ENCODE measurements at places on chromosomes 12 and 14. TPM values are rescaled to one million over a fixed set of nuclear protein-coding genes. Genes with fewer than 3 reads are reported as not detected.

GRCh38 chr12:14577344-14577743 is 9.7 kb upstream of the PLBD1 start:
- no peaks in the 10 kb centered on the region for H3K36me3 ChIP-seq
- no peaks in the 10 kb centered on the region for H3K27me3 ChIP-seq
- no peak overlapping the region for H3K4me3 ChIP-seq
- H3K4me1 ChIP-seq: no peaks in the 10 kb centered on the region
- DNase-seq: peak; percentile 62
- H3K27ac ChIP-seq: no peak overlapping the region

Gene TNS2
- 21.1 TPM for total RNA-seq

Gene DIO3
- 0.79 TPM for total RNA-seq

Gene SHMT2
- total RNA-seq: 197 TPM

- H3K27ac ChIP-seq: no peak overlapping the region
- no peak overlapping the region for H3K4me3 ChIP-seq
- DNase-seq: no peak
- H3K4me1 ChIP-seq: no peaks in the 10 kb centered on the region
- H3K36me3 ChIP-seq: no peaks in the 10 kb centered on the region
- no peaks in the 10 kb centered on the region for H3K27me3 ChIP-seq
Measured at GRCh38 chr12:125512541-125513298, 447.5 kb downstream of the AACS start.

Gene NEUROD4
- not detected for total RNA-seq

Gene ABCB9
- 12.9 TPM for total RNA-seq

GRCh38 chr14:66359500-66359899 is 126.7 kb upstream of the CCDC196 start:
- H3K36me3 ChIP-seq: no peaks in the 10 kb centered on the region
- DNase-seq: peak; percentile 59
- H3K4me3 ChIP-seq: no peak overlapping the region
- H3K4me1 ChIP-seq: no peaks in the 10 kb centered on the region

Gene PSMC6
- total RNA-seq: 70.0 TPM

DNA sequence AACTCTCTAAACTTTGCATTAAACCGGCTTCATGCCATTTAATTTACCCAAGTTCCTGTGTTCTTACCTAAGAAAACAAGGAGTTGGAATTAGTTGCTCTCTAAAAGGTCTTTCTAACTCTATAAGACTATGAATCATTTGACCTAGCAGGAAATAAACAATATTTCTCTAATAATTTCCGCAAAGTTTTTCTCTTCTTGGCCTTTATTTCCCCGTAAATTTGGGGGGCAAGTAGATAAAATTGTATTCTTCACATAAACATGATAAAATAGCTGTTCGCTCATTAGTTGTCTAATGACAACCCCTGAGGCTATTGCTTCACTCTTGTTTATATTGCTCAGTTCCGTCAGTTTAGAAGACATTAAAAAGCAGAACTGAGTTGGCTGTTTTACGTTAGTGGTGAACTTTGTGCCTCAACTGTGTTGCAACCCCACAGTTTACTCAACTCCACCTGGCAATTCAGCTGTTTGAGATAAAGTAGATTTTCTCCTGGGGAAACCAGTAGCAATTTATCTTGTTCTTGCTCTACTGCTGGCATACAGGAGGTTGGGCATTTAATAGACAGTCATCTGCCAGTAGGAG is 74.7 kb downstream of the BTG1 start:
- no peaks in the 10 kb centered on the region for H3K27me3 ChIP-seq
- H3K4me3 ChIP-seq: no peak overlapping the region
- H3K36me3 ChIP-seq: no peaks in the 10 kb centered on the region
- no peak overlapping the region for H3K27ac ChIP-seq
- no peak for DNase-seq
- H3K4me1 ChIP-seq: peaks cover 9% of the 10 kb centered on the region

Gene RFLNA
- total RNA-seq: 1.8 TPM

DNA sequence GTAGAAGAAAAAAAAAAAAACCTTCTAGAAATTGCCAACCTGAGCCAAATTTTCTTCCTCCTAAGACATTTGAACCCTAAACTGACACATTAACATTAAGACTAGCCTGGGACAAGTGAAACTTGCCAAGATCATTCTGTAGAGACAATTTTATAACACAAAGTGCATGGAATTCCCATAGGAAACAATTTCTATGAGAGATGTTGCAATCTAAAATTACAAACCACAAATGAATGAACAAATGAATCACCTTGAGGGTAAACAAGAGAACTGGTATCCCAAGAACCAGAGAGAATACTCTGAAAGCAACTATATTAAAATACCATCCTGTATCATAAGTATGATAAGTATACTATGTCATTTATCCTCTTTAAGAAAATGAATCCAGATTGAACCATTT is 165.3 kb downstream of the DICER1 start:
- H3K4me1 ChIP-seq: no peaks in the 10 kb centered on the region
- no peaks in the 10 kb centered on the region for H3K27me3 ChIP-seq
- no peaks in the 10 kb centered on the region for H3K36me3 ChIP-seq

DNA sequence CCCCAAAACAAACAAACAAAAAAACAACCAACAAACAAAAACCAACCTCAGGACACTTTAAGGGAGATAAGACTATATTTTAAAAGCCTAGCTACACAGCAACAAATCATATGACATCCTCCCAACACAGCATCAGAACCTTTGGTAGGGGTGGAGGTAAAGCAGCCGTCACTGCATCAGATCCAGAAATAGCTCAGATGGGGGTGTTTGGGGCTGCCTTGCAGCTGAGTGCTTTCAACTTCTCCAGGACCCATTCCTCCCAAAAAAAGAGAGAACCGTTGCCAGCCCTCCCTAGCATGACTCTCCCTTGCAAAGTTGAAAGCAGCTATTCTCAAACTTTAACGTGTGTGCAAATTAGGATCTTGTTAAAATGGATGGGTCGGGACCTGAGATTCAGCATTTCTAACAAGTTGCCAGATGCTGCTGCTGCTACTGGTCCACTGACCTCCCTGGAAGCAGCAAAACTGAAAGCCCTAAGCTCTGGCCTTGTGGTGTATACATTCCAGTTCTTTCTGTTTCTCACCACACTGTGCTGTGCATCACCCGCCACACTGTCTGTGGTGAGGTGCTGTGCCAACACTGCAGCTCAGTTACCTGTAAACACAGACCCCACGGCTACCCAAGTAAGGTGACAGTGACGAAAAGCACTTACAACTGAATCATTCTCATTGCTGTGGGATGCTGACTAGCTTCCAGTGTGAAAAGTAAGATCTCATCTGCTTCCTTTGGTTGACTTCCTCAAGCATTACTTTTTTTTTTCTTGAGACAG is 54.0 kb downstream of the SLC38A1 start:
- H3K27me3 ChIP-seq: no peaks in the 10 kb centered on the region
- H3K36me3 ChIP-seq: peaks cover 2% of the 10 kb centered on the region
- no peak overlapping the region for H3K4me3 ChIP-seq
- peaks cover 7% of the 10 kb centered on the region for H3K4me1 ChIP-seq
- DNase-seq: no peak

Measured in astrocyte (in vitro differentiated cells and primary cell).